ENCODE measurements at places on chromosomes 7 and 10.

DNA sequence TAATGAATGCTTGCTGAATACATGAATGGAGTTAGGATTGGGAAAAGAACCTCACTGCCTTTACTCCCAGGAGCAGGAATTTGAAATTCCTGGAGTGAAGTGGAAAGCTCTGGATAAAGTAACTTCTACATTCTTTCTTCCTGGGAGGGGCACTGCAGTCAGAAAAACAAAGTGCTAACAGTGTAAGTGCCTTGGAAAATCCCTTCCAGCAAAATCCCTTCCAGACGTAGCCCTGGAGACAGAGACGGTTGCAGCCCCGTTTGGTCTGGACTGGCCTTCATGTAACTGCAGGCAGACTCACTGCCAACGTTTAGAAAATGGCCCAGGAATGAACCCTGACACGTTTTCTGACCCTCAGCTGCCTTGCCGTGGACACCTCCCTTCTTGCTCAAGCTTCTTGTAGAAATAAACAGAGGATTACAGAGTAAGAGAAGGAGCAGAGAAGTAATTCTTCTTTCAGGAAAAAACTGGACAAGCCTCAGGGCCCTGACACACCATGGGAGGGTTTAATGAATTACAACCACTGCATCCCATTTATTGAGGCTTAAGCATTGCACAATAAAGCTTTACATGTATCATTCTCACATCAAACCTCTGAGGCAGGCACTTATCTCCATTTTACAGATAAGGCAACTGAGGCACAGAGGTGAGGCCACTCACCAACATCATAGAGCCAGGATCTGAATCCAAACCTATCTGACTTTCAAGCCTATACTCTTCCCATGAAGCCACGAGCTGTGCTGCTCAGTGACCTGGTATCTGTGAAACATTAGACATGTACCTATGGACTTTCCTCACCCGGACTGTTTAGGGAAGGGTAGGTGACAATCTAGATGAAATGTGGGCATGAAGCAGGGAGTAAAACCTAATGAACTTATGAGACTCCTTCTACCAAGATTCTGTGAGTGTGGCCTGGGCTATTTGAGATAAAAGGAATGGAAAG lies 7.8 kb downstream of the ITPRIP start:
- no peak for DNase-seq

DNA sequence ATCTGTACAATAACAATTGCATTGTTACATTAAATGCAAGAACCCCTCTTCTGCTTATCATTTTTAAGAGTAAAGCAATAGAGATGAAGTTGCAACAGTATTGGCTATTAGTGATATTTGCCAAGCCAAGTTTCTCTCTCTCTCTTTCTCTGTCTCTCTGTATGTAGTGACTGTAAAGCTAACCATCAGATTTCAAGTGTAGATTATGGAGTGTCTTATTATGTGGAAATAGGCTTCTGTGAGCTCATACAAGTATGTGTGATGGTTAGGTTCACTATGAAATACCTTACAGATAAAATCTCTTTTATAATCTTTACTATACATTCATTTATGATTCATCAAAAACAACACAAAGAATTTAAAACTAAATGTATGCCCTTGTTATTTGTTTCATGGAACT lies 28.6 kb upstream of the NRP1 start:
- DNase-seq: no peak

GRCh38 chr7:875051-875450 lies 1.3 kb upstream of the GET4 start:
- DNase-seq: no peak

DNA sequence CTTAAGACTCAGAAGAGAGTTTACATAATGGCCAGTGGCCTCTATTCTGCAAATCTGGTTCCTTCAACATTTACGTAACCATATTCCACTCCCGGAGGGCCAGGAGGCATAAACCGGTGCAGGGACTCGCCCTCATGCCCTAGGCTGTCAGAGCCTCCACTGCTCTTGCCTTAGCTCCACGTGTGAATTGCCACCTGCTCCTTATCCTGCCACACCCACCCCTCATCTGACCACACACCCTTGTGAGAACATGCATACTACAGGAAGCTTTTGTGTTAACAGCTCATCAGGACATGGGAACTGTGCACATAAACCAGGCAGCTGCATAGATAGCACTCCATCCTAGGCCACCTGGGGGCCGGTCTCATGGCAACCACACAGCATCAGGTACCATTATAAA lies 146.7 kb upstream of the PFKP start:
- DNase-seq: no peak

DNA sequence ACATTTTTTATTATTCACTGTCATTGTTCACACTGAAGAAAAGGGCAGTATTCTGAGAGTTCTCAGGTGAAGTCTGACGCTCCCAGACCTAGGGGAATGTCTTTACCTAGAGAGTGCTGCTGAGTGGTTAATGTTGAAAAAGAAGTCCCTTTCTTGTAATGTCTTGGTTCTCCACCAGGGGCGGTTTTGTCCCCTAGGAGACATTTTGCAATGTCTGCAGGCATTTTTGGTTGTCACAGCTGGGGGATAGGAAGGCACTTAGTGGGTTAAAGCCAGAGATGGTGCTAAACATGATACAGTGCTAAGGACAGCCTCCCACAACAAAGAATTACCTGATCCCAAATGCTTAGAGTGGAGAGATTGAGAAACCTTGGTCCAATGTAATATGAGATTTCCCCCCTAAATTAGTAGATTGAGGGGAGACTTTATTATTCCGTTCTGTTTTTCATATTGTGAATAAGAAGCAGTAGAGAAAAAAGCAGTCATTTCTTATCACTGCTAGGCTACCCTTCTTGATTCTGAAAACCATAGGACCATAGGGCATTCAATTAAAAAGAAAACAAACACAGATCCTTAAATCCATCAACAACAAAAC lies 13.1 kb downstream of the UMAD1 start:
- DNase-seq: no peak
